ENCODE measurements at places on chromosomes 7 and 10. TPM values are rescaled to one million over a fixed set of nuclear protein-coding genes. Genes with fewer than 3 reads are reported as not detected.

The CHCHD3 gene
- total RNA-seq: 71.9 TPM

The CTTNBP2 gene
- total RNA-seq: not detected

The NRG3 gene
- not detected for total RNA-seq

GRCh38 chr10:101468159-101468558 is 114.2 kb downstream of the BTRC start:
- peaks cover 9% of the 10 kb centered on the region for H3K4me1 ChIP-seq
- H3K27me3 ChIP-seq: no peaks in the 10 kb centered on the region
- no peak overlapping the region for H3K27ac ChIP-seq

- no peaks in the 10 kb centered on the region for H3K36me3 ChIP-seq
- H3K4me3 ChIP-seq: no peak overlapping the region
- no peak for DNase-seq
- H3K27ac ChIP-seq: no peak overlapping the region
Measured at GRCh38 chr10:122636953-122637352, 62.7 kb downstream of the C10orf120 start.

- no peak overlapping the region for H3K4me3 ChIP-seq
- H3K4me1 ChIP-seq: peaks cover 11% of the 10 kb centered on the region
- H3K36me3 ChIP-seq: no peaks in the 10 kb centered on the region
- no peak for DNase-seq
- H3K27ac ChIP-seq: no peak overlapping the region
Measured at GRCh38 chr10:78768876-78769275, 299.9 kb upstream of the ZMIZ1 start.

DNA sequence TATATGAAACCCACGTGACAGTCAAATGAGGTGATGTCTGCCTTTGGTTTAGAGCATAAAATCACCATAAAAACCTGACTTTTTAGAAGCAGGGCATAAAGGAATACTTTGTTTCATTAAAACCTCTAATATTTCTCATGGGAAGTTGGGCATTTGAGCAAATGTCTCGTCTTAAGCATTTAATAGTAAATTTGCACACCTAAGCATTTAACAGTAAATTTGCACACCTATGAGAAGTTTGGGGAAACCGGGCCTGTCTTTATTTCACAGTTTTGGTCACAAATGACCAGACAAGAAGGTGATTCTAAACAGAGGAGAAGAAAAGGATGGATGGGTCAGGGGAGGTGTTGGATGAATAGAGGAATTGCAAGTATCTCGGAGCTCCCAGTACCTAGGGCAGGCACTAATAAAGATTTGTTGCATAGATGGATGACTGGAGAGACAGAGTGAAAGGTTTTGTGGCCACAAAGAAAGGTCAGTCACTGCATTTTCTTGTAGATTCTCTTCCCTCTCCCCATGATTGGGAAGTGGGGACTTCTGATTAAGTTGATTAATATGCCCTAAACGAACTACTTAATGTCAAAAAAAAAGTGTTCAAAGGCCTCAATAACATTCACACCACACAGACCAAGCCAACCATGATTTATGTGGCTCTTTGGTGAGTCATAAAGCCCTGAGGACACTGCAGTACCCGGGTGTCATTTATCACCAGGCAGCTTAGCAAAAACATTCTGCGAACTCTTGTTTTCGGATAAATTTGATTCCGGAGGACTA is 158.2 kb downstream of the SPAG6 start:
- peaks cover 10% of the 10 kb centered on the region for H3K4me1 ChIP-seq
- H3K36me3 ChIP-seq: peaks cover under 1% of the 10 kb centered on the region
- no peak overlapping the region for H3K4me3 ChIP-seq
- peaks cover 9% of the 10 kb centered on the region for H3K27me3 ChIP-seq

- H3K27me3 ChIP-seq: no peaks in the 10 kb centered on the region
- H3K4me1 ChIP-seq: peaks cover 15% of the 10 kb centered on the region
- H3K27ac ChIP-seq: no peak overlapping the region
- no peak for DNase-seq
Measured at GRCh38 chr7:30041526-30042269, 13.5 kb downstream of the PLEKHA8 start.

DNA sequence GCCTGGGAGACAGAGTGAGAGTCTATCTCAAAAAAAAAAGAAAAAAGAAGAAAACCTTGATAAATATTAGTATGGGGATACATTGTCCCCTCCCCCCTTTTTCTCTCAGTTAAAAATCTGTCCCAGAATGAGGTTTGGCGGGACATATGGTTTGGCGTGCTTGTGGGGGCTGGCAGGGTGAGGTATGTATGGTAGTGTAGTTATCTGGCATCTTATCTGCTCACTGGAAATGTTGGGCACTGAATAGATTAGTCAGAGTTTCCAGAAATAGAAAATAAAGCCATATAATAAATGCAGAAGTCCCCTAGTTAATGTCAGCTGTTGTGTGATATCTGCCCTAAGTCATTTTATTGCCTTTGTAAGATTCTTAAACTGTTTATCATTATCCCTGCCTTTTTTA is 397.5 kb upstream of the GALNT17 start:
- no peaks in the 10 kb centered on the region for H3K27me3 ChIP-seq
- no peaks in the 10 kb centered on the region for H3K36me3 ChIP-seq
- peaks cover 17% of the 10 kb centered on the region for H3K4me1 ChIP-seq
- no peak for DNase-seq
- H3K4me3 ChIP-seq: no peak overlapping the region
